Ammon's horn (tissue), 1 donor: ENCODE measurements at places on chromosomes 16 and 17.

DNA sequence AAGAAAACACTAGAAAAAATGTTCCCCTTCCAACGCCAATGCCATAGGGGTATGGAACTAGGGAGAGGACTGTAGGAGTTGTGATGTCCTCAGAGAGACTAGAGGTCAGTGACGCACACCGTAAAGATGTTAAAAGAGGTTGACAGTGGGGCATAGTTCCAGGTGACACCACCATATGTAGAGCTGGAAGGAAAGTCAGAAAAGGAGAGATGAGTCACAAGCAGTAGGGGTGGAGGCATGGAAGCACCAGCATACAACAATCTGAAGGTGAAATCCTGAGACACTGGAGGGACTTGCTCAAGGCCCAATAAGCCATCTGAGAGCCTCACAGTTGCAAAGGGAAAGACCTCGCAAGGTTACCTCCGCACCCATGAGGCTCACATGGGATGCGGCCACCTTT is 76.0 kb downstream of the ZNF18 start:
- DNase-seq = no peak

- DNase-seq = peak; percentile 41
Observed at GRCh38 chr17:12201294-12201880, 180.7 kb downstream of the MAP2K4 start.

GRCh38 chr16:34078691-34079090 is 619.3 kb downstream of the TP53TG3F start:
- DNase-seq = no peak

DNA sequence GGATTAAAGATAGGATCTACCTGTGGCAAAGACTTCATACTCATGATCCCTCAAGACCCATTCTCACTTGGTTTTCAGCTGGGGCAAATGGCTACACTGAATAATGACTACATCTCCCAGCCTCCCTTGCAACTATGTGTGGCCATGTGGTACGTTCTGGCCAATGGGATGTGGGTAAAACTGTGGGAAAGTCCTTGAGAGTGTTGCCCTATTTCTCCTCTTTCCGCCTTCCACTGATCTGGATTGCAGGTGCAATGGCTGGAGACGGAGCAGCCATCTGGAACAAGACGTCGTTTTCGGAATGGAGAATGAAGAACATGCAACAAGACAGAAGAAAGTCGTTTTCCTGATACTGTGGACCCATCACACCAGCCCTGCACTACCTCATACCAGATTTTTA is 48.5 kb downstream of the HAPSTR1 start:
- DNase-seq = peak; percentile 53

DNA sequence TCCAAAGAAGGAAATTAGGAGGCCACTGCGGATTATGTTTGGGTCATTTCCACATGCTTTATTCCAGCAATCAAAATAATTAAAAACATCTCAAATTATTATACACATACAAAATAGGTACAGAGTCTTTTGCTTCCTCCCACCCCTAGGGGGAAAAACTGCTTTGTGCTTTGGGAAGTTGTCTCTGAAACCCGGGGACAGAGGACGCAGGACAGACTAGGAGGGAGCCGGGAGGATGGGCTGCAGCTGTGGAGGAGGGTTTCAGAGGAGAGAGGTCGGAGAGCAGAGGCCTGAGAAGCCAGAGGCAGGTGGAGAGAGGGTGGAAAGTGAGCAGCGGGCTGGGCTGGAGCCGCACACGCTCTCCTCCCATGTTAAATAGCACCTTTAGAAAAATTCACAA is 17.4 kb downstream of the COL1A1 start:
- DNase-seq = no peak

DNA sequence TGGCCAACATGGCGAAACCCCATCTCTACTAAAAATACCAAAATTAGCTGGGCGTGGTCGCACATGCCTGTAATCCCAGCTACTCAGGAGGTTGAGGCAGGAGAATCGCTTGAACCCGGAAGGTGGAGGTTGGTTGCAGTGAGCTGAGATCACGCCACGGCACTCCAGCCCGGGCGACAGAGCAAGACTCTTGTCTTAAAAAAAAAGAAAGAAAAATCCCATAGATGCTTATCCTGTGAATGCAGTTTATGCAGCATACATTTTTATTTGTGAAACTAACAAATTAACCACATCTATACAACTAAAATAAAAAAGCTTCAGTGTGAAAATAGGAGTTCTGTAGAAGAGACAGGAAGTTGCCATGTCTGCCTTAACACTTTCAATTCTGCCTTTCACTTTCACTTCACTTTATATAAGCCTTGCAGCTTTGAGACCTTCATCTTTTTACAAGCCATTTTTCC is 7.1 kb downstream of the IGSF6 start:
- peak; percentile 39 for DNase-seq

- DNase-seq = no peak
Observed at GRCh38 chr17:81891303-81891552, 158 bp downstream of the ALYREF start.

- DNase-seq = no peak
Observed at GRCh38 chr16:85833219-85833920, 33.9 kb downstream of the COX4I1 start.

GRCh38 chr17:39186481-39187002 is 10.9 kb downstream of the CACNB1 start:
- no peak for DNase-seq

GRCh38 chr17:9290226-9290613 is 268.9 kb downstream of the NTN1 start:
- no peak for DNase-seq

- no peak for DNase-seq
Observed at GRCh38 chr17:81533339-81534141, 5.4 kb downstream of the FSCN2 start.

- DNase-seq = no peak
Observed at GRCh38 chr17:5785338-5785737, 201.0 kb upstream of the NLRP1 start.

DNA sequence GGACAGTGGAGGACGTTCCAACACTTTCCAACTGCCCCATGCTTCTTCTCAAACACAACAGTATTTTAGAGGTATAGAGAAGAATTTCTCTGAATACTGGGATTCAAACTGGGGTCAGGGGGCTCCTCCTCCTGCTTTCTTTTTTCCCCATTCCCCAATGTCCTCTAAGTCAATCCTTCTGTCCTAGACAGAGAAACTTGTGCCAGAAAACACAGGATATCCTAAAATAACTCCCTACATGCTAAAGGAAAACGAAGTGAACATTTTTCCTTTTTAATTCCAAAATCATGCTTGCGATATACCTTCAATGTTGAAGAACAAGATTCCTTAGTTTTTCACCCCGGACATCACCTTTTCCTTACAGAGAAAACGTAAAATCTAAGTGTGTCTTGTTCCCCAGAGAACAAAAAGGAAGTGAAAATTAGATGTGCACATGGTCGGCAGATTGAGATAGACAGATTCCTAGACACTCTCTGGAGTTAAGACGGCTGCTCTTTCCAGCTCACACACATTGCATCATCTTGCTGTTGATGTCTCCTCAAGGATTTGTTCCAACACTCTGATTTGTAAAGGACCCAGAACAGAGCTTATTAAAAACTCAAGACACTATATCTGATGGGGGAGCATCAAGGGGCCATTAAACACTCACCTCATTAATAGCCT is 228.2 kb downstream of the GRIN2A start:
- DNase-seq = peak; percentile 21

DNA sequence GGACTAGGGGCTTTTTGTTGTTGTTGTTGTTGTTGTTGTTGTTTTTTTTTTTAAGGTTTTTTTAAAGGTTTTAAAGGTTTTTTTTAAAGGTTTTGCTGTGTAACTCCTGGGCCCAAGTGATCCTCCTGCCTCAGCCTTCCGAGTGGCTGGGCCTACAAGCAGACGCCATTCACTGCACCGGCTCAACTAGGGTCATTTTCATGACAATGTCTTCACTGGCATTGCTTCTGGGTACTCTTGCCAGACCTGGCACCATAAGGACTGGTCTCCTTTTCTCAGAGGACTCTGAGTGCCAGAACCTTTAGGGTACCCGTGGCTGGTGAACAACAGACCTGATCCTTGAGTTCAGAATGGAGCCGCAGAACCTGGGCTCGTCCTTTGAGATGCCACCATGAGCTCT is 20.4 kb downstream of the POLR3E start:
- DNase-seq = no peak

GRCh38 chr17:65407017-65407416 is 154.4 kb downstream of the AXIN2 start:
- peak; percentile 48 for DNase-seq

DNA sequence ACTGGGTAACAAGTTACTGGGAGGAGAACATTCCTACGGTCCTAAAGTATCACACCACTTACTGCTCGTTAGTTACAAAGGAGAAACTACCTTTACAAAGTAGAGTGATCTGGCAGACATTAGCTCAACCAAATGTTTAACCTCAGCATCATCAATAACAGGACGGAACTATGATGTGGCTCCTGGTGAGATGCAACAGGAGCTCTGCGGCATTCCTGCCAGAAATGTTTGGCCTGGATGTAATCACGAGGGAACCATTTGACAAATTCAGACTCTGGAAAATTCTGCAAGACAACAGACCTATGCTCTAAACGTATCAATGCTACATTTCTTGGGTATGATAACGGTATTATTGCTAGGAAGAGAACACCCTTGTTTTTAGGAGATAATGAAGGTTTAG is 80.4 kb downstream of the MRM3 start:
- no peak for DNase-seq

GRCh38 chr16:66523861-66524354 is 26.0 kb downstream of the TK2 start:
- DNase-seq = no peak
